ENCODE measurements at places on chromosomes 11 and 22.

DNA sequence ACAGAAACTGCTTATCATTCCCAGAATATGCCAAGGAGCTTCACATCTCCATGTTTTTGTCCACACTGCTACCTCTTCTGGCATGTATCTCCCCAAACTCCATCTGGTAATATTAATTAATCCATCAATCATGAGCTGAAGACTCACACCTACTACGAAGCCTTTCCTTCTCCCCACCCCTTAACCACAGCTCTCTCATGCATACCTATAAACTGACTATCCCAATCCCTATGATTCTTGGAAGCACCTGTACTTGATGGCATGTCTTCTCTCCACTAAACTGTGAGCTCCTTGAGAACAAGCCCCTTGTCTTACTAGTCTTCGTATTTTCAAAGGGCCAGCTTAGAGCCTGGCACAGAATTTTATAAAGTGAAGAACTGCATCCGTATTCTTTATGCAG is 47.3 kb downstream of the RELT start:
- DNase-seq = no peak

GRCh38 chr11:124717421-124717785 is 22.3 kb upstream of the NRGN start:
- no peak for DNase-seq

DNA sequence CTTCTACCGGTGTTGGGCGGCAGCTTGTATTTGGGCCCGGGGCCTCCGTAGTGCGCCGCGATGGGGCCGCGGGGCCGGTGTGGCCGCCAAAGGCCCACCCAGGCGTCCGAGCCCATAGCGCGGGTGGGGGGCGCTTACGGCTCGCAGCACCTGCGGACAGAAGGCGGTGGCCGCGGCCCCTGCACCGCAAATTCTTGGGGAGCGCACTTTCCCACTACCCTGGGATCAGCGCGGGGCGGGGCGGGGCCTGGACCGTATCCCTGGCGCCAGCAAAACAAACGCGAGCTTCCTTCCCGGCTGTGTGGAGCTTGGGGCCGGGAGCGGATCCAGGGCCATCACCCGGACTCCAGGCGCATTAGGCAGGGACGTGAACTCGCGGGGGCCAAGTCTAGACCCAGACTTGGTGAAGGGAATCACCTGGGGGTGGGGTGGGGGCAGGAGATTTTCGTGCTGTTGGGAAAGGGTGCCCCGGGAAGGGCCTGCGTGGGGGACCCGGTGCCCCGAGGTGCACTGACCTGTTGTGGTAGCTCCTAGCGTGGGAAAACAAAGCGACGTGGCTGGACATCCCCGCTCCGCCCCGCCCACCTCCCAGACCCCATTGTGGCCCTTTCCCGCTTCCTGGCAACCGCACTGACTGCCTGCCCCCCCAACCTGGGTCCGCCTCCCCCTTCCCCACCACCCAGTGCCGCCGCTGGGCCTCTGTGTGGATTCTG is 2.3 kb upstream of the TYMP start:
- peak; percentile 50 for DNase-seq

- peak; percentile 97 for DNase-seq
These were observed 11.3 kb downstream of the TRIM66 start for GRCh38 chr11:8671193-8671612.

GRCh38 chr11:44307340-44308099 is 2.4 kb downstream of the ALX4 start:
- DNase-seq = no peak

DNA sequence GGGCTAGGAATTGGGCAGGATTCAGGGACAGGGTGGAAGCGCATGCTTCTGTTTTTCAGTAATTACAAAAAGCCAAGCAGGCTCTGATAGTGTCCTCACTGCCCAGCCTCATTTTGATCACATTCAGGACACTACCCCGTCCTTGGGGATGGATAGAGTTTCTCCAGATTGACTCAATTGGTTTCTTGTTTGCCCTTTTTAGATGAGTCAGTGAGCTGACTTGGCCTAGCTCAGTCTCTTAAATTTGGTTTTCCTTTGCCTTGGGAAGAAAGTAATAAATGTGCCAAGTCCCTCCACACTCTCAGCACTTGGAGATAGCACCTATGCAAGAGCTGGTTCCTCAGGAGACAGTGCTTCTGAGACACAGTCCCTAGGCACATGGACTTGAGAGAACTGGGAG is 25.5 kb downstream of the DKK3 start:
- peak; percentile 57 for DNase-seq

GRCh38 chr11:128825050-128825784 is 41.9 kb downstream of the KCNJ1 start:
- no peak for DNase-seq

GRCh38 chr22:32725369-32725988 is 76.0 kb upstream of the TIMP3 start:
- no peak for DNase-seq

DNA sequence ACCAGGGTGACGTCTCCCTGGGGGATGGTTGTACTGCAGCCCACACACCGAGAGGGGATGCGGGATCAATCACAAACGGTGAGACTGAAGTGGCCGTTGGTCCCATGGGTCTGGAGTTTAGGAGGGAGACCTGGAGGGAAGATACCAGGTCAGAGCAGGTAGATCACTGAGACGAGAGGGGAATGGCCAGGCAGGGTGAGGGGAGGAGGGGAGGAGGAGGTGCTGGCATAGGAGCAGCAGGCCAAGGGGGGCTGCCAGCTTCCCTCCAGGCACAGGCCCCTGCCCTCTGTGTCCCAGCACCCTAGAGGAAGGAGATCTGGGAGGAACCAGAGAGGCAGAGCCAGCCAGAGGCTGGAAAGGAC is 7.0 kb downstream of the MAPK8IP2 start:
- DNase-seq = no peak

DNA sequence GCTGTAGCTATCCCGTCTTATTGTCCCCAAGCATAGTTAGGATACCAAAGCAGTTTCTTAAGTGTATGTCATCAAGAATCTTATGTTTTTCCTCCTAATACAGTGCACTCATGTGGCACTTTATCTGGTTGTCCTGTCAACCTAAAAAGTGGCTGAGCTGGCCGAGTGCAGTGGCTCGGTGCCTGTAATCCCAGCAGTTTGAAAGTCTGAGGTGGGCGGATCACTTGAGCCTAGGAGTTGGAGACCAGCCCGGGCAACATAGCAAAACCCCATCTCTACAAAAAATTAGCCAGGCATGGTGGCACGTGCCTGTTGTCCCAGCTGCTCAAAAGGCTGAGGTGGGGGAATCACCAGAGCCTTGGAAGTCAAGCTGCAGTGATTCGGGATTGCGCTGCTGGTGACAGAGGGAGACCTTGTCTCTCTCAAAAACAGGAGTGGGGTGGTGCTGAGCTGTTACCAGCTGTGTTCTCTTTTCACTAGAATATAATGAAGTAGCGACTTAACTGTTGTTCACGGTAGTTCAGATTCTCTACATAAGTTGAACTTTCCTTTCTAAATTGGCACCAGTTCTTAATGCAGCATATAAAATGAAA is 48.1 kb downstream of the EP300 start:
- DNase-seq = no peak

DNA sequence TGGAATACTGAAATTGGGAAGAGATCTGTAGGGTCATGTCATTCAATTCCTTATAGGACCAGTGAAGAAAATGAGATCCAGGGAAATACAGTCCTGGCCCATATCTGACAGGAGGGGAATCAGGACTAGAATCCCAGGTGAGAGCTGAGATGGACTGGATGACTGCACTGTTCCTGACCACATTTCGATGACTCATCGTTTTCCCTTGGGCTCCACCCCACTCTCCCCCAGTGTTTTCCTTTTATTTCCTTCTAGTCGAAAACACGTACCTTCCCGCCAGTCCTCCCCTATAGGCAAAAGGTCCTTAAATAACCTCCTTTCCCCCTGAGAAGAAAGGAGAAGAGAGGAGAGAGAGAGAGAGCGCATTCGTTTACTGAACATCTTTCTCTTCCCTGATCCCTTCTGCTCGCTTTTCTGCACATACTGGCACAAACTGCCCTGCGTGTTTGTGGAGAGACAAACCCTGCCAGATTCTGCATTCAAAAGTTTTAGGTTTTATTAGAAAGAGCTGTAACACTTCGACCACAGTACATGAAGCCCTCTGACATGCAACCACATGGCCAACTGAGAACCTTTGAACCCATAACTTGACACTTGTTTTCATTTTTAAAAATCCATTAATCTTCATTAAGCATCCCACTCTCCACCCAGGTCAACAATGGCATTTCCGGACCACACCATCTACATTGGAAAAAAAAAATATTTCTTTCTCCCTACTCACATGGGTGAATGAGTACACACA is 565.7 kb downstream of the METTL15 start:
- no peak for DNase-seq

DNA sequence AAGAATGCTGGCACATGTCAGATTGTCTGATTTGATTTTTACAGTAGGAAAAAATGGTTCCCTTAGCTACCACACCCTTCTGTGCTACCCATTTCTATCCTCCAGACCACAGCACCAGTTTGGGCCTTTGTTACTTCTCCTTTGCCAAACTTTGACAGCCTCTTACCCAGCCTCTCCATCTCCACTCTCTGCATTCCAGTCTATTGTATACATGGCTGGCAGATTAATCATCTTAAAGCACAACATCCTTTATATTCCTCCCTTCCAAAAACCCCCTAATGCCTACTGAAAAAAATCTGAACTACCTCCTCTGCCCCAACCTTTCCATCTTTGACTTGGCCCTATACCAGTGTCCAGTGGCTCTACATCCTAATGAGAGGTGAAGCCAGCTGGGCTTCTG is 10.8 kb upstream of the PANX1 start:
- DNase-seq = no peak

DNA sequence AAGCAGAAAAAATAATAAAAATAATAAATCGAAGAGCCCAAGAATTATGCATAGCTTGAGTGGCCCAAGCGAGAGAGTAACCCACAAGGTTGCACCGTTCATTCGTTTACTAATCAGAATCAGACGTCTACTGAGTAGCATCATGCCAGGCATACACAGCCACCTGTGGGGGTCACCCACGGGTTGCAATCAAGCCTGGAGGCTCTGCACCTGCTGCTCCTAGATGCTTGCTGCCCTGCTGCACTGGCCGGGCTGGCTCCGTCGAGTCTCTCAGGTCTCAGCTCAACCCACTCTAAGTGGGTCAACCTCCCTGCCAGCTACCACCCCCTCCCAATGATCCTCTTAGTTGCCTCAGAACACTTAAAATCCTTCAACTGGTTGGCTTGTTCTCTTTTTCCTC is 2.0 kb upstream of the TESMIN start:
- DNase-seq = no peak

GRCh38 chr11:77407613-77408012 is 66.3 kb downstream of the PAK1 start:
- DNase-seq = peak; percentile 88

GRCh38 chr11:90774727-90775566 is 552.1 kb upstream of the CHORDC1 start:
- DNase-seq = no peak

DNA sequence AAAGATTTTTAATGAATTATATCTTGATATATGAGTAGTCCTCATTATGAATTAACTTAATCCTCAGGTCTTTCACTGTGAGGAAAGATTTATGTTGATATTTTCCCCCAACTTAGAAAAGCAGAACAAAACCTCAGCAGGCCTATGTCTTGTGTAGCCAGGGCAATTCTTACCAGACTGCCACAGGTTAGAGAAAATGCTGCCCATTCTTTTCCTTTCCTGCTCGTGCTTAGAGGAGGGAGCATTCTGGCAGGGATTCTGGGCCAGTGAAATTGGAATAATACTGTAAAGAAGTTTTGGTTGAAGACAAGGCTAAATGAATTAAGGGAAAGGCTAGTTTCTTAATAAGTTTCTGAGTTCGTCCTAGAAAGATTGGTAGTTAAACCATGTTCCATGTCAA is 56.6 kb downstream of the ZNRF3 start:
- no peak for DNase-seq

- DNase-seq = no peak
These were observed 30.2 kb upstream of the CLTCL1 start for GRCh38 chr22:19321757-19322156.

- no peak for DNase-seq
These were observed 11.5 kb downstream of the STARD10 start for GRCh38 chr11:72782081-72782920.

- no peak for DNase-seq
These were observed 161.4 kb downstream of the WT1 start for GRCh38 chr11:32273931-32274330.

DNA sequence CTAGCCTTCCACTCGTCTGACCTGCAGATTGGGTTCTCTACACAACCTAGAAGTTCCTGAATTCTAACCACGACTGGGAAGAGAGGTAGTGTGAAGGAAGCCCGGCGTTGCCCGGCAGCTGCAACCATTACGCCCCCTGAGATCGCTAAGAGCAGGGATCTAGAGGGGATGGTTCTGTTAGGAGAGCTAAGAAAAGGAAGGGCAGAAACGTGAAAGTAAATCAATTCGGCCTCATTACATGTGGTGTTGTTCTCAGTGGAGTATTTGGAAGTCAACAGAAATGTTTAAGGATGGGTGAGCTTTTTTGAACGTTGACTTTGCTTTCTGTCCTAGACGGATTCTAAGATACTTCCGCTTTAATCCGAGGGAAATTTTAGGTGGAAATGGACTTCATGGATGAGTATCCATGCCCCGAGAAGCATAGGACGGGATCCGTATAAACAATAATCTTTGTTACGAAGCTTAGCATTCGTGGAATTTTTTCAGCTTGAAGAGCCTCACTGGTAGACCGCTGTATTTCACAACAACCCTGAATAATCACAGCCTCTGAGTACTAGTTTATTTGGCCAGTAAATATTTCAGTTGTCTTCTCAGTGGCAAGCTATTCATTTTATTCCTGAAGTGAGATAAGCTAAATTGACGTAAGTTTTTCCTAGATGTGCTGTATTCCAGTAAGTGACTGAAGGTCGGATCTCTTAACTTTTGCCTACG is 629 bp downstream of the ATP5MG start:
- DNase-seq = peak; percentile 51

DNA sequence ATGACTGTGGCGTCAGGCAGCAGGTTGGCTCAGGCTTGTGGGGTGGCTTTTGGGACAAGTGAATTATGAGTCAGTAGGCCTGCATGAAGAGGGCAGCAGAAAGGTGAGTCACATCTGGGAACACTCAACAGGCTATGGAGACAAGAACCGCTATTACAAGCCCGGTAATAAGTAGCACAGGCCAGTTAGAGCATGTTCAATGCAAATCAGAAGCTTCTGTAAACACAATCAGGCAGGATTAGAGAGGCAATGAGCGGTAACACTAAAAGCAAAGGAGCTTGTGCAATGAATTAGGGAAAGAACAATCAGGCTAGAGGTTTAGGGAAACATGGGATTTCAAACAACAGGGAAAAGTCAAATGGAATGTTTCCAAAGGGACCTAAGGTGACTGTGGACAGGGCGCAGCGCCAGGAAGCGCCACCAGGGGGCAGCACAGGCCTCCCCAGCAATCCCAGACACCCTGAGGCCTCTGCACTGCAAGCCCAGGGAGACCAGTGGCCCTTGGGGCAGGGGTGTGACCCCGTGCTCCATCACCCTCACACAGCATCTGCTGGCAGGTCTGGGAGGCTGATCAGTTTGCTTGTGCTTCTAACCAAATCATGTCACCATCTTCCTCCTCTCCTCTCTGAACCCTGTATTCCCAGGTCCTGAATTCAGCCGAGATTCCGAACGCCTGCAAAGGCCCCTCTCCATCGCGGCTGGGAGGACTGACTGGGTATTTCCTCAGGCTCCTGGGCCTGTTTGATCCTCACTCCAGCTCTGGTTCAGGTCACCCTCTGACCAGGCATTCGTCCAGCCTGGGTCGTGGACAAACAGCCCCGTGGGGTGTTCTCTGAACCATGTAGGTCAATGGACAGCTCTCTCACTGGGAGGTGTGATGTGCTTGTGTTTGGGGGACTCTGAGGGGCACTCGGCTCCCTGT is 50.0 kb downstream of the C11orf58 start:
- DNase-seq = peak; percentile 80

Data from astrocyte of the spinal cord (primary cell).